D721Med (cell line): ENCODE measurements at places on chromosomes 1 and 21.

DNA sequence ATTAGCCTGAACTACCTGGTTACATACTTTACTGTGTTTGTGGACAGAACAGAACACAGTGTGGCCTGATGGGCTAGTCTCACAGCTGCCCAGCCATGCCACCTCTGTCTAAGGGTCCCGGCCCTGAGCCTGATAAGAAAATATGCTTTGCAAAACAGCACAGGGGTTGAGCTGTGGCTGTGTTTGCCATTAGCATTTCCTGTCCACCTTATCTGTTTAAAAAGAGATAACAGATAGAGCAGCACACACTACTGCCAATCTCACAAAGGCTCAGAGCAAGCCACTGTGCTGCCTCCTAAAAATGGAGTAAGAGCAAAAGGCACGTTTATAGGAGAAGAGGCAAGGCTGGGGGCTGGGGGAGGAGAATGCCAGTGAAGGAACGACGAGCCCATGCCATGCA, 95.0 kb downstream of the SUSD4 start:
- DNase-seq, result no peak

DNA sequence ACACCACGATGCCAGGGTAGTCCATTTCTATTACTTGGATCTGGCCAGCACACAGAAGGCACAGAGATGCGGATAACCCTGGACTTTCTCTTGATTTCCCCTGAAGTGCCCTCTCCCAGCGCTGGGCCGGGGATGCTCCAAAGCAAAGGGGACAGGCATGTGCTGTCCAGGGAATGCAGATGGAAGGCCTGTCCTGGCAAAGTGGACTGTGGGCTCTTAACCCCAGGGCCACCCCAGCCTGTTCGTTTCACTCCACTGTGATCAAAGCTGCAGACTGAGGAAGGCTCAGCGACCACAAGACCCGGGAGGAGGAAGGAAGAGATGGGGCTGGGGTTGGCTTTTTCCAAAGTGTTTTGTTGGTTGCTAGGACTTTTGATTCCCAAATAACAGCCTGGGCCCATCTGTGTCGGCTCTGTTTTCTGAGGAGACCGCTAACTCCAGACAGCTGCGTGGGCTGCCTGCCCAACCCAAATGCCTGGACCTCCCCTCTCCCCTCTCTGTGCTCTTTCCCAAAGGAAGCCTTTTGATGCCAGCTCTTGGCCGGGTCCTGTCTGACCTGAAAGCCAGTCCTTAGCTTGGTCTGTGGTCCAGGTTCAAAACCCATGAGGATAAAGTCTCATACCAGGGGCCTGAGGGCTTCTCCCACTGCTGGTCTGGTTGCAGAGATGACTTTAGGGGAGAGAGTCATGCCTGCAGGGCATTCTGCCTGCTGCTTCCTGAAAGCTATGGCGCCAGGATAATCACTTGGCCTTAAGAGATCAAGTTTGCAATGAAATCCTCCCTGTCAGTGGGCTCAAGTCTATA, 119.6 kb upstream of the CD34 start:
- DNase-seq, result no peak

- DNase-seq, result no peak
These were observed 223.8 kb downstream of the KCNH1 start for GRCh38 chr1:210910020-210910575.

GRCh38 chr1:51990478-51990965, at the start of gene RAB3B:
Gene RAB3B (minus strand): TSS chr1:51990700. CDS start chr1:51977117, 13,583 bp downstream.
- peak; percentile 89 for DNase-seq

- no peak for DNase-seq
These were observed 1.3 kb upstream of the HMGN2 start for GRCh38 chr1:26470878-26471497.

DNA sequence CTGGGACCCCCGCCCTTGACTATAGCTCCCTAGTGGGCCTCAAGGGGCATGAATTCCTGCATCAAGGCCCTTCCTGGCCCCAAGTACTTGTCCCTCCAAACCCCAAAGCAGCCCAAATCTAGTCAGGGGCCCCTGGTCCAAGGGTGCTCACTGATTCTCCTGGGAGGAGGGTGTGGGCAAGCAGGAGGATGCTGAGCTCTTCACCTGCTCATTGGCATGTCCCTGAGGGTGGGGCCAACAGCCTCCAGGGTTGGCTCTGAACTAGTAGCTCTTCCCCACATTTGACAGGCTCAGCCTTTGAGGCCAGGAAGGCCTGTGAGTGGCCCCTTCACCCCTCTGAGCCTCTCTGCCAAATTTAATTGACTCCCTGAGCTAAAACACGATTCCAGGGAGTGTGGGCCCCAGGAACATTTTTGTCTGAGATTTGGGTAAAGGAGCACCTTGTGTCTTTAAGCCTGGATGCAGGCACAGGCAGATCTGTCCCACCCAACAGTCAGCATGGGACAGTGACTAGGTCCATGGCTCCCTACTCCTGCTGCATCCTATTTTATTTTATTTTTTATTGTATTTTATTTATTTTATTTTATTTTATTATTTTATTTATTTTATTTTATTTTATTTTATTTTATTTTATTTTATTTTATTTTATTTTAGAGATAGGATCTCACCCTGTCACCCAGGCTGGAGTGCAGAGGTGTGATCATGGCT, 11.0 kb upstream of the WNT9A start:
- no peak for DNase-seq

- DNase-seq, result no peak
These were observed 20.1 kb downstream of the TFAP2E start for GRCh38 chr1:35592991-35593769.

DNA sequence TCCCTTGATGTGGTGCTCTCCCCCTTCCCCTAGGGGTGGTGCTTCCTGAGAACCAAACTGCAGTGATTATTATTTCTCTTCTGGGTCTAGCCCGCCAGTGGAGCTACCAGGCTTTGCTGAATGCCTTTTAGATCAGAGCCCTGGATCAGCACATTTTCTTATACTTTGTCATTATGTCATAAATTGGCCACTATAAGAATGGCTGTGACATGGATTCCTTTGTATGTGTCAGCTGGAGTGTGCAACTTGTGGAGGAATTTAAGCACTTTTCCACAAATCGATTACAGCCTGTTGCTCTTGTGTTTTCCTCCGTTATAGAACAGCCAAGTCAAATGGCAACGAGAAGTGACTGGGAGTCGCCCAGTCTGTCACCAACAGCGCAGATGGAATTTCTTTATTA, 273.3 kb downstream of the DUSP10 start:
- no peak for DNase-seq

GRCh38 chr1:21034725-21035628, 141.7 kb downstream of the EIF4G3 start:
- DNase-seq, result no peak

- no peak for DNase-seq
These were observed 212.0 kb upstream of the RRP15 start for GRCh38 chr1:218073062-218073461.

DNA sequence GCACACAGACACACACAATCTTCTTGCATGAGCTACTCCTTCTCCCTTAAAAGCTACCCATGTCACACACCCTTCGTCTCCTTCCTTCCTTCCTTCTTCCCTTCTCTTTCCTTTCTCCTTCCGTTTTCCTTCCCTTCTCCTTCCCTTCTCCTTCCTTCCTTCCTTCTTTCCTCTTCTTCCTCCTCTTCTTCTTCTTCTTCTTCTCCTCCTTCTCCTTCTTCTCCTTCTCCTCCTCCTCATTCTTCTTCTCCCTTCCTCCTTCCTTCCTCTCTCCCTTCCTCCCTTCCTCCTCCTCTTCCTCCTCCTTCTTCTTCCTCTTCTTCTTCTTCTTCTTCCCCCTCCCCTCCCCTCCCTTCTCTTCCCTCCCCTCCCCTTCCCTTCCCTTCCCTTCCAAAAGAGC, 52.1 kb upstream of the LEPR start:
- DNase-seq, result no peak

DNA sequence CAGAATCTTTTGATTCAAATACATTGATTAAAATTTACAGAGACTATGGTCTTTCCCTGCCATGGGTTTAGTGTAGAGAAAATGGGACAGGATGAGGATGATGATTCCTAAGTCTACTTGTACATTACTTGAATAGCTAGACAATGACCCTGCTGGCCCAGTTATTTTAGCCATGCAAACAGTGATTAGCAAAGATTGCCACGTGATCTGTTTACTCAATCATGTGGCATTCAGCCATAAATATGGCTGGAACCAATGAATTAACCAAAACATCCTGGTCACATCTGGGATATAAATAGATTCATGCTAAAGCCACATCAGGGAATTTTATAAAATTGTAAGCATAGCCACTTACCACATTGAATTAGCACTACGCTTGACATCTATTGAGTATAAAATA, 167.3 kb downstream of the PBX1 start:
- no peak for DNase-seq

DNA sequence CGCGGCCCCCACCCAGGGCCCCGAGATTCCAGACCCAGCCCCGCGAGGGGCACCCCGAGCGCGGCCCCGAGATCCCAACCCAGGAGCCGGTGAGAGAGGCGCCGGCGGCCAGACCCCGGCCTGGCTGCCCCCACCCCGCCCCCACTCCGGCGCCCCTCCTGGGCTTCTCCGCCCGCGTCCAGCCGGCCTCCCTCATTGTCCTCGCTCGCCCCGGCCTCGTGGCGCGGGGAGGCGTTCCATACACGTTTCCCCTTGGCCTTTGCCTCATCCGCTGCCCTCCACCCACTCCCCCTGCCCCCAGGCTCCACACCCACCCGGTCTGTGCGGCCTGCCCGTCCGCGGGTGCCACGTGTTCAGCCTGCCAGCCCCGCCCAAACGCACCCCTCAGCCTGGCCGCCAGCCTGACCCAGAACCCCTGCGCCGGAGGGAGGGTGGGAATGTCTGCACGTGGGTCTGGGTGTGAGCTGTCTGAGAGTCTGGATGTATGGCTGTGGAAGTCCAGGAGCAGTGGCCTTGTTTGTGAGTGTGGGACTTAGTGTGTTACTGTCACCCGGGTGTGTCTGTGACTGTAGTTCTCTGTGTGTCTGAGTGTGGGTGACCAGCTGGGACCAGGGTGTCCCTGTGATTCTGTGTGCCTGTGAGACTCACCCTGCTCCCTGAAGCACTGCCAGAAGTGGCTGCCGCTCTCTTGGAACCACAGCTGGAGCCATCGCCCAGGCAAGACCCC, 681 bp downstream of the B4GALT2 start:
- DNase-seq, result peak; percentile 48

DNA sequence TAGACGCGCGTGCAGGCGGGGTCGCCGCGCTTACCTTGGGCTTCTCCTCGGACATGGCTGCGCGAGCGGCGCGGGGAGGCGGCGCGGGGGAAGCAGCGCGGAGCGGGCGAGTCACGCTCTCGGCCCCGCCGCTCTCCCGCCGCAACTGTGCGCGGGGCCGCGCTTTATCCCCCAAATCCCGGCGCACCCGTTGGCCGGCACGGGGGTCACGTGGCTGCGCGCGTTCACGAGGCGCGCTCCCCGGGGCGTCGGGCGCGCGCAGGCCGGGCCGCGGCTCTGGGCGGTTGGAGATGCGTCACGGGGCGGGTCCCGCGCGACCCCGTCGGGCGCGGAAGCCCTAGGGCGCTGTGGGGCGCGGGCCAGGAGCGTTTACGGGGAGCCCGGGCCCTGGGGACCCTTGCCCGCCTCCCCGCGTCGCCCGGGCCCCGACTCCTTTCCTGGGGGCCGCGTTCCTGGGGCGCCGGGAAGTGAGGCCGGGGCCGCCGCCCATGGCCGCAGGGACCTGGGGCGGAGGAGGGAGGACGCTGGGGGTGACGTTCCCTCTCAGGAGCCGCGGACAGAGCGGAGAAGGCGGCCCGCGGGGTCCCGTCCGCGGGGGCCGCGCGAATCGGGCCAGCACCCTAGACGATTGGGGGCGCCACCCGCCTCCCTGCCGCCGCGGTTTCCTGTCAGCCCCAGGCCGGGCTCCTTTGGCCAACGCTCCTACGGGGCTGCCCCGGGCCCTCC, at the start of gene SUMO3:
Gene SUMO3 (minus strand): TSS at position 149 of the 726 bp plus-strand sequence. CDS start 94 bp downstream, at position 55.
- DNase-seq, result peak; percentile 62

DNA sequence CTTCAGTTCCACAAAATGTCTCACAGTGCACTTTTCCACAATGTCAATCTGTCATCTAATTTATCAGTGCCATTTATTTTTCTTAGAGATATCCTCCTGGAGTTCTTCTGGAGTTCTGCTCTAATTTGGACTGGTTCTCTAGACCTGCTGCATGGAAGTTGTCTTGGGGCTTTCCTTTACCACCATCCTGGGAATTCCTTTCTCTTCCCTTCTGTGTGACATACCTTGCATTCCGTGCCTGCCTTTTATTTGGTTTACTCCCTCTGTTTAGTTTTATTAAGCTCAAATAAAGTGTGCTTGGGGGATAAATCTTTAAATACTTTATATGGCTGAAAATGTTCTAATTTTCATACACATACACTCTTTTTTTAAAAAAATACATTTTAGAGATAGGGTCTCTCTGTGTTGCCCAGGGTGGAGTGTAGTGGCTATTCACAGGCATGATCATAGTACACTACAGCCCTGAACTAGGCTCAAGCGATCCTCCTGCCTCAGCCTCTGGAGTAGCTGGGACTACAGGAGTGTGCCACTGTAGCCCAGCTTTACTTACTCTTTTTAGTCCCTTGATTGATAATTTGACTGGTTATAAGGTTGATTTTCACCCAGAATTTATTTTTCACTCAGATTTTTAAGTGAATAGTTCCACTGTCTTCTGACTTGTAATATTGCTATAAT, 14.4 kb downstream of the MTF2 start:
- DNase-seq, result no peak

- no peak for DNase-seq
These were observed 11.9 kb downstream of the FGGY start for GRCh38 chr1:59308839-59309238.

- no peak for DNase-seq
These were observed 12.5 kb upstream of the SPSB1 start for GRCh38 chr1:9280015-9280860.

- no peak for DNase-seq
These were observed 1093.9 kb downstream of the ADGRL2 start for GRCh38 chr1:82894635-82895034.

DNA sequence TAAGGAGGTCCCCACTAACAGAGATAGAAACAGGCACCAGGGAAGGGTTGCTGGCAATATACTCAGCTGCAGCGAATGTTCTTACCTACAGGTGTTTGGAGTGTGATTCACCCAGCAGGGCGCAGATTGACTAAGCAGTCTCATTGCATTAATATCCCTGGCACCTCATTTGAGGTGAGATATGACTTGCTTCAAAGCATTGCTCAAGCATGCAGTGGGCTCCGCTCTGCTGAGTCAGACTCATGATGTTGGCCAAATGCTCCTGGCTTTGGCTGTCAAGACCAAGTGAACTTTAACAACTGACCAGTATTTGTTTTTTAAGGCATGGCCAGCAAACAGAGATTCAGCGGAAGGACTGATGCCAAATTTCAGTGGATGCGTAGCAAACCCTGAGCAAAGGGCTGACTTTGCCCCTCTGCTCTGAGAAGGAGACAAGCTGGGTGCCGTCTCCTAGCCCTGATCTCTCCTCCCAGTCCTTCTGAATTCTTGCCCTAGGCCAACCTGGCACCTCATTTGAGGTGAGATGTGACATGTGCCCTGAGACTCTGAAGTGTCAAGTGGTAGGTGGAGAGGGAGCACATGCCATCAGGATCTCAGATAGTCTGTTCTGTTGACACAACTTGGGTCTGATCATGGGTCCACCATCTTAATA, 187.1 kb upstream of the COA6 start:
- no peak for DNase-seq

DNA sequence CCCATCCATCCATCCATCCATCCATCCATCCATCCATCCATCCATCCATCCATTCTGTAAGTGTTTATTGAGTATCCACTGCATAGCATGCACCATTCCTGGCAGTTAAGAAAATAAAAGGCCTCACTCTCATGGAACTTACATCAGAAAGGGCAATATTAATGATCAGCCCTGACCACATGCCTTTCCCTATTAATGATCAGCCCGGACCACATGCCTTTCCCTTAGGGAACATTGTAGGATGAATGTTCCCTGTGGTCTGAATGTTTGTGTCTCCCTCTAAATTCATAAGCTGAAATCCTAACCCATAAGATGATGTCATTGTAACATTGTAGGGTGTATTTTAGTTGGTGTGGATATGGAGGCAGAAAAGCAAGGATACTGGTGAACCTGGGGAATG, 365.8 kb downstream of the KIF26B start:
- DNase-seq, result no peak
